Peyer's patch (tissue), 4 donors: ENCODE measurements at places on chromosomes 5 and 9.

DNA sequence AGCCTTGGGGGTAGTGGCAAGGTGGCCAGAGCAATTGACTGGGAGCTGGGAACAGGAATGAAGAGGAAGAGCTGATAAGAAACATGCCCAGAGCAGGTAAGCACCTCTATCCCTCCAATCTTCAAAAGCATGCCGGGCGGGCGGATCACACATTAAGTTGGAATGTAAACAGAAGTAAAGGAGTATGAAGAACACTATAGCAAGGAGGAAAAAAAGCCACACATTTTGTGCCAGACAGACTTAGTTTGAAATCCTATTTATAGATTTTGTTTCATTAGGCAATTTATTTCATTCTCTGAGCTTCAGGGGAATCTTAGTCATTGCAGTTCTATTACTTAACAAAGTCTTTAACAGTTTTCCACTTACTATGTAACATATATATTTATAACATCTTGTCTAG, 173.9 kb upstream of the TNC start:
- no peak overlapping the region for H3K27ac ChIP-seq
- no peaks in the 10 kb centered on the region for H3K36me3 ChIP-seq
- no peak overlapping the region for H3K4me3 ChIP-seq
- H3K4me1 ChIP-seq, result no peaks in the 10 kb centered on the region
- H3K27me3 ChIP-seq, result no peaks in the 10 kb centered on the region

DNA sequence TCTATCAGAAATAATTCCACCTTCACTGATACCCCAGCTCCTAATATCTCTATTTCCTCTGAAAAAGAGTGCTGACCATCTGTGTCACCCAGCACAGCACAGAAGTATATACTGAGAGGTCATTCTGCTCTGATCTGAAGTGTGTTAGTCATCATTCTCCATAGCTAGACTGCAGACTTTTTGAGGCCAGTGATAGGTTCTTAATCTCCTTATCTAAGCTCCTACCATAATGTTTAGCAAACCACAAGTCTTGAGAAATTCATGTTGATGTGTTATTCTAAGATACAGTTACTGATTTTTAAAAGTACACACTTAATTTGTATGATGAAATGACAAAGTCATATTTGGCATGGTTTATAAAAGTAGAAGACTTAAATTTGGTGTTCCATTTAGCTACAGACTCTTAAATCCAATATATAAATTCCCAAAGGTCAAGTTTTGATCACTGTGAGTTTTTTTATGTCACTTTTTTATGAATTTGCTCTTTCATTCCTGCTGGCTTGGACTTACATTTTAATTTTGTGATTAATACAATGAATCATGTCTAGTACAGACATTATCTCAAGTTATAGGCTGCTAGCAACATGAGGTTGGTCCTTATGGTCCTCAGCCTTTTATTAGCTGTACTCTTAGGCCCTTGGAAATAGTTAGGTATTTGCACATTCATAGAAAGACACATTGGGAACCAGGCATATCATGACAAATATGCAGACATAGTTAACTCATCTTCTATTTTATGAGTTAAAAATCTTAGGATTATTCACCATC, 380.8 kb downstream of the EBF1 start:
- no peak for DNase-seq
- H3K4me3 ChIP-seq, result no peak overlapping the region
- no peak overlapping the region for H3K27ac ChIP-seq
- no peaks in the 10 kb centered on the region for H3K4me1 ChIP-seq
- no peaks in the 10 kb centered on the region for H3K27me3 ChIP-seq
- H3K36me3 ChIP-seq, result no peaks in the 10 kb centered on the region

DNA sequence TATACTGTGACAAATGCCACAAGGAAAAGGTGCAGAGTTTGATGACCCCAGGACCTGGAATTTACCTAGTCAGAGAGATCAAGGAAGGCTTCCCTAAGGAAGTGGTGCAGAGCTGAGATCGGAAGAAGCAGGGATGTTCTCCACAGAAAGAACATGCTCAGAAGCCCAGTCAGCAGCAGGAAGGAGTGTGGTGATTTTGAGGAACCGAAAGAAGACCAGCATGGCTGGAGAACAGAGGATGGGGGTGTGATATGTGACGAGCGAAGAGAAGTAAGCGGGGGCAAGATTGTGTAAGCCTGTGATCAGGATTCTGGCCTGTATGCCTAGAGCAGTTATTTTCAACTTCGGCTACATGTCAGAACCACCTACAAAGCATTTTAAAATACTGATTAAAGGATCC, 18.7 kb upstream of the PIK3R1 start:
- no peaks in the 10 kb centered on the region for H3K27me3 ChIP-seq
- no peaks in the 10 kb centered on the region for H3K4me1 ChIP-seq
- DNase-seq, result no peak
- no peak overlapping the region for H3K4me3 ChIP-seq
- H3K27ac ChIP-seq, result no peak overlapping the region
- H3K36me3 ChIP-seq, result no peaks in the 10 kb centered on the region

DNA sequence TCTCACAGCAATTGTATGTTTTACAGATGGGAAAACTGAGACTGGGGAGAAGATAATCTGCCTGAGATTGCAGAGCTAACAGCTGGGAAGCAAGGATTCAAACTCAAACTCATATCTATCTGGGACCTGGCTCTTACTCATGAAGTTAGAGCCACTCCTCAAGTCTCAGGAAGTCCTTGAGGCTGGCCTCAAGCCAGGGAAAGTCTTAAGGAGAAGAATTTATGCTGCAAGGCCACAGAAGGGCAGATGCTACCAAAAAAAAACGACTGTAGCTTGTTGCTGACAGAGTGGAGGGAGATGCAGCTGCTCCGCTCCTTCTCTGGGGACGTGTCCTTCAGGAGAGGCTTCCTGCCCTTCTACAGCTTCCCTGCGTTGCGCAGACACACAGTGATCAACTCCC, 39.8 kb downstream of the BARHL1 start:
- H3K27ac ChIP-seq, result no peak overlapping the region
- no peaks in the 10 kb centered on the region for H3K27me3 ChIP-seq

- no peaks in the 10 kb centered on the region for H3K4me1 ChIP-seq
- H3K36me3 ChIP-seq, result no peaks in the 10 kb centered on the region
- DNase-seq, result no peak
- H3K27ac ChIP-seq, result no peak overlapping the region
- H3K4me3 ChIP-seq, result no peak overlapping the region
Observed at GRCh38 chr5:167361795-167362194, 929.6 kb upstream of the WWC1 start.

GRCh38 chr5:129973716-129974426, 69.6 kb downstream of the CHSY3 start:
- H3K36me3 ChIP-seq, result no peaks in the 10 kb centered on the region
- H3K27ac ChIP-seq, result no peak overlapping the region
- no peak for DNase-seq
- no peak overlapping the region for H3K4me3 ChIP-seq
